ENCODE measurements at places on chromosomes 2 and 18. TPM values are rescaled to one million over a fixed set of nuclear protein-coding genes. Genes with fewer than 3 reads are reported as not detected.

ORC2 gene
- 51.6 TPM for total RNA-seq

OSBPL6 gene
- total RNA-seq, result 0.88 TPM

ASAP2 gene
- total RNA-seq, result 0.71 TPM

ACVR1C gene
- total RNA-seq, result 1.9 TPM

SKOR2 gene
- not detected for total RNA-seq

RABL2A gene
- total RNA-seq, result 13.5 TPM

DSC3 gene
- not detected for total RNA-seq

TMEM247 gene
- not detected for total RNA-seq

SERPINB3 gene
- total RNA-seq, result not detected

ZCCHC2 gene
- 51.7 TPM for total RNA-seq

DNA sequence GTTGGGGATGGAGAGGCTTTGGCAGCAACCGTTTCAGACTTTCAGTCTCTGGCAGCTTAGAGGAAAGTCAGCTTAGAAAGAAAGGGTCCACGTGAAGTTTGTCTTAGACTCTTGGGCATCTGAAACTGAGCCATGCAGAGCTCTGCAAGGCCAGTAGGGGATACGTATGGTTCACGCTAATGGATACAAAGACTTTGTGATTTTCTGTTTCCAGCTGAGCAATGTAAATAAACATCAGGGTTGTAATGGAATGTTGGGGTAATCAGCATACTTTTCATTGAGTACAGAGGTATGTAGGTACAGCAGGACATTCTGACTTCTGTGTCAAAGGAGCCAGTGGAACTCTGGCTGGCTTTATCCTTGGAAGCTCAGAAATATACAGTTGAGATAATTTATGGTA is 31.0 kb downstream of the RALB start:
- no peak for DNase-seq

- DNase-seq, result no peak
Measured at GRCh38 chr2:69501301-69501700, 64.1 kb upstream of the NFU1 start.

GRCh38 chr2:33891616-33892015 is 292.5 kb upstream of the FAM98A start:
- no peak for DNase-seq

GRCh38 chr2:201909348-201909747 is 103.0 kb downstream of the CDK15 start:
- no peak for DNase-seq

DNA sequence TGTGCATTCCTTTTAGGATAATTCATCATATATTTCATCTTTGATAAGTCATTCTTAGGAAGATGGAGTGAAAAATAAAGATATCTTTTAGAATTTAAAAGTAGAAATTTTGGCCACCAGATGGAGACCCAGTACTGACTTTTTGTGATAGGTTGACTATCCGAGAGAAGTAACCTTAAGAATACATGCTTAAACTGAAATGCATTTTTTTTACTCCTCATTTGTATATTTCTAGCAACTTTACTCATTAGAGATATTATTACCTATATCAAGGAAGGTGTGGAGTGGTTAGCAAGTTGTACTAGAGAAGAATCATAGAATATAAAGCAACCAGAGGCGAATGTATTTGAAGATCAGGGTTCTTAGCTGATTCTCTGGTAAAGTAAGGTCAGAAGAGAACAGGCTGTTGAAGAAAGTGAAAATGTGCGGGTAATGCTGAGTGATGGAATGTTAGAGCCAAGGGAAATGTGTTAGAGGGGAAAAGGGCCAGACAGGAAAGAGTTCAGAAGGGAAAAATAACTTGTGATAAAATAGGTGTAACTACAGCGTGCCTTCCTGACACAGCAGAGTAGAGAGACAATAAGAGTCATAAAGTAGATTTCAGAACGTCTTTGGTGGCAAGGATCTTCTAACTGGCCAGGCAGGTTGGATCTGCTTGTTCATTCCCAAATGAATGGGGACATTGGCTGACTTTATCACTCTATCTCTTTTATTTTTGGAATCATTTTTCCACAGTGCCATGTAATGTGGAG is 52.3 kb downstream of the TDRD15 start:
- no peak for DNase-seq

- DNase-seq, result no peak
Measured at GRCh38 chr2:172930871-172931255, 144.8 kb upstream of the MAP3K20 start.

GRCh38 chr18:28365411-28365831 is 188.5 kb upstream of the CDH2 start:
- DNase-seq, result no peak

DNA sequence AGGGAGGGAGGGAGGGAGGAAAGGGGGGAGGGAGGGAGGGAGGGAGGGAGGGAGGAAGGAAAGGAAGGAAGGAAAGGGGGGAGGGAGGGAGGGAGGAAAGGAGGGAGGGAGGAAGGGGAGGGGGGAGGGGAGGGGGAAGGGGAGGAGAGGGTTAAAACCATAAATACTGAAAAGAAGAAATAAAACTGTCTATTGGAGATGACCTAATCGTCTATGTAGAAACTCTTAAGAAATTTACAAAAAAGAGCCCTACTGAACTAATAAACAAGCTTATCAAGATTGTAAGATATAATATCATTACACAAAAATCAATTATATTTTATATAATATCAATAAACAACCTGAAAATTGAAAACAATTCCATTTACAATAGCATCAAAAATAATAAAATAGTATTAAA is 32.3 kb upstream of the CTDP1 start:
- DNase-seq, result no peak

- no peak for DNase-seq
Measured at GRCh38 chr2:111048856-111049768, 71.6 kb upstream of the BCL2L11 start.

GRCh38 chr2:20476950-20477349 is 30.1 kb downstream of the RHOB start:
- no peak for DNase-seq

DNA sequence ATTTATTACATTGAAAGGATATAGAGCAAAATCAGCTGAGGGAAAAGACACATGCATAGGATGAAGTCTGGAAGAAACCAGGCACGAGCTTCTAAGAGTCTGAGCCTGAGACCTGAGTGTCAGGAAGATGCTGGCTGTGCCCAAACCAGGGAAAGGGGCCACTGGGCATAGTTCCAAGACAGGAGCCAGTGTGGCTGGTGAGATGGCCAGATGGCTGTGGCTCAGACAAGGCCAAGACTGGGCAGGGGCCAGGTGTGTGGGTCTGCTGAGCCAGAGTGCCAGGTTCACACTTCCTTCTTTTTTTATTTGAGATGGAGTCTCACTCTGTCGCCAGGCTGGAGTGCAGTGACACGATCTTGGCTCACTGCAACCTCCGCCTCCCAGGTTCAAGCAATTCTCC is 95.5 kb upstream of the ATG16L1 start:
- DNase-seq, result no peak

DNA sequence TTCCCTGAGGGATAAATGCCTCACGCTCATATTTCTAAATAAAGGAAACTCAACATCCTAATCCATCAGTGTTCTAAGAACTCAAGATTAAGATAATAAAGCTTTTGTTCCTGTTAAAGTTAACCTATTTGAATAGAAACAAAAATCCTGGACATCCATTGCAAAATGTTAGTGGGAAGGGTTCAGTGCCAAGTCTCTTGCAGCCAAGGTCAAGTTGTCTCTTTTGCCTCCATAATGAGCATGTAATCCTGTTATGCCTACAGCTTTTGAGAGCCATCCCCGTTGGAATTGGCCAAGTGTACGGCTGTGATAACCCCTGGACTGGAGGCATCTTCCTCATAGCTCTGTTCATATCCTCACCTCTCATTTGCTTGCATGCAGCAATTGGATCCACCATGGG is 51.3 kb upstream of the SLC14A1 start:
- DNase-seq, result no peak

GRCh38 chr2:129554373-129554772 is 425.1 kb upstream of the RAB6C start:
- no peak for DNase-seq

DNA sequence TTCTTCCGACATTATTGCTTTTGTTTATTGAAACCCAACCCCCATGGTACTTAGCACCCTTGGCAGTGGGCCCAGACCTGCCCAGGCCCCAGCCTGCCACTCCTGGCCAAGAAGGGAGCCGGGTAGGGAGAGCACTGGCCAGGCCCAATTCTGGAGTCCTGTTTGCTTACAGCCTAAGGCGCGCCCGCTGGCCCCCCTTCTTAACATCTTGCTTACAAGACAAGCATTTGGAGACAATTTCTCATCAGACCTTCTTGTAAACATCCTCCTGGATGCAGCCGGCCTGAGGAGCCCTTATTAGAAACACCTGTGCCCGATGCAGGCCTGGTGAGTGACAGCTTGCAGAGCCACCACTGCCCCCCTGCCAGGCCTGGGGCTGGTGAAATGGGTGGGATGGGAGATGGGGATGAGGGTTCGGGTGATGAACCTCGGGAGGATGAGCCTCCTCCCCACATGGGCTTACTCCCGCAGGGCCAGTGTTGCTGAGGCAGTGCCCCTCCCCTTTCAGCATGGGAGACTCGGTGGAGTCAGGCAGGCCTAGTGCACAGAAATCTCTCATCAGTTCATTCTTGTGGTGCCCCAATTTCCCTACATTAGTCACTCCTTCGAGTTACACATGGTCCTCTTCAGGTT is 217.5 kb downstream of the CYP26B1 start:
- peak; percentile 9 for DNase-seq

- DNase-seq, result no peak
Measured at GRCh38 chr2:15120631-15121030, 440.5 kb downstream of the NBAS start.
